ENCODE measurements at places on chromosomes 5 and 9. TPM values are rescaled to one million over a fixed set of nuclear protein-coding genes. Genes with fewer than 3 reads are reported as not detected.

PGM5 gene
- not detected for polyA plus RNA-seq

LAMC3 gene
- polyA plus RNA-seq, result 0.07 TPM

CCL19 gene
- not detected for polyA plus RNA-seq

ZNF366 gene
- not detected for polyA plus RNA-seq

PTPA gene
- polyA plus RNA-seq, result 130 TPM

RASGRF2 gene
- polyA plus RNA-seq, result not detected

EEIG1 gene
- polyA plus RNA-seq, result 26.2 TPM

TEK gene
- polyA plus RNA-seq, result 0.03 TPM

LCN12 gene
- 1.1 TPM for polyA plus RNA-seq

ENHO gene
- polyA plus RNA-seq, result 1.5 TPM

ANXA2R gene
- 1.7 TPM for polyA plus RNA-seq

RNF180 gene
- 0.05 TPM for polyA plus RNA-seq
